ENCODE measurements at places on chromosomes 1 and 21.

DNA sequence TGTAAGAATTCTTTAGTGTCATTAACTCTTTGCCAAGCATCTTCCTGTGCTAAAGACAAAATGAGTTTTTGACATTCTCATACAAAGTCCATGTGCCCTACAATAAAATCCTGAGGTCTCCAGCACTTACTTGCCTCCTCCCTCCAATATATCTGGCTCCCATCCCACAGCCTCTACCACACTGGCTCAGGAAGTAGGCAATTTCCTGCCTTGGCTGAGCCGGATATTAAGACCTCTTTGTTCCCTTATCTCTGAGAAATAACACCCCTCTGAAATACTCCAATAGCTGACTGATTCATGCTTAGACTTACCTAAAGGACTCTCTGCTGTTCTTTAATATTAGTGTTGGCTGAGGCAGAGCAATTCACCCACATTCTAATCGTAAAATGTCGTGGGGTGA, 37.6 kb upstream of the GORAB start:
- no peak for DNase-seq

GRCh38 chr1:204769997-204770396, 84.5 kb upstream of the LRRN2 start:
- no peak for DNase-seq

DNA sequence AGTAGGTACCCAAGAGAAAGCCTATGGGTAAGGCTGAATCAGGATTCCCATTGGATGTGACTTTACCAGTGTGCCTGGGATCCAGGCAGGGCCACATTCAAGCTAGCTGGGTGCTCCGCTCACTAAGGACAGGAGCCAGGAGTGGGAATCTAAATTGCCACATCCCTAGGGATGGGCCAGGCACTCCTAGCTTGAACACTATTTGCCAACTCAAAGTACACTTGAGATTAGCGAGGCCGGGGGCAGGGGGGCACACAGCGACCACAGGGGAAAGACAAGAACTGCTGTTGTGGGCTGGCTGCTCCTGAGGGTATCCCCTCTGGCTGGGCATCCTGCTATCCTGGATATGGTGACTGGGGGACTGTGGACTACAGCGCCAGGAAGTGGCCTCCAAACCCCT, 4.3 kb downstream of the SLC45A3 start:
- no peak for DNase-seq

DNA sequence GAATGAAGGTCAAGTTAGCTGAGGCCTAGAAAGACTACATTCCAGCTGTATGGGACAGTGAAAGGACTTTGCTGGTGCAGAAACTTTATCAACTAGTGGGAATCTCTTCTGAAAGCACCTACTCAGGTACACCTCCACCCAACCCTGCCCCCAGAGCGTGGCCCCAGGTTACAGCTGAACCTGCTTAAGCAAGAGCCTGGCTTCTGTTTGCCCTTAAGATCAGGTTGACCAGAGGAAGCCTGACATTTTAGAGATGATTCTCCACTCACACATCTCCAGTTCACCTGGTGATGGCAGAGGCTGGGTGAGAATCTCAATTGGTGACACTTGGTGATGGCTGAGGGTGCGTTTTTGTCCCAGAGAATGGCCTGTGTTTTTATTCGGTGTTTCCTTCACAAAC, 24.0 kb downstream of the ELAPOR1 start:
- DNase-seq, result no peak

DNA sequence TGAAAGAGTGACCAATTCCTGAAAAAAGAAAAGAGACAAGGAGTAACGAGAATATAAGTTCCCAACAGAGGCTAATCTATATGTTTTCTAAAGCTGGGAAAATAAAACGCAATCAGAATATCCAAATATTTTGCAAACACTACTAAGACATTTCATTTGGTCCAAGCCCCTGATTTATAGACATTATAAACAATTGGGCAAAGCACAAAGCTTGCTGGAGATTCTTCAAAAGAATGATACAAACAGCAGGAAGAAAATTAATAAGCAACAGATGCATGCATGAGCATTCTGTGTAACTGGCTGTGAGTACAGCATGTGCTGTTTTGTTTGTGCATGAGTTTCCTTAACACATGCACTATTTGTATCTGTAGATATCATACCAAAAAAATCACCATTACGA, 552.9 kb downstream of the LTN1 start:
- DNase-seq, result no peak

DNA sequence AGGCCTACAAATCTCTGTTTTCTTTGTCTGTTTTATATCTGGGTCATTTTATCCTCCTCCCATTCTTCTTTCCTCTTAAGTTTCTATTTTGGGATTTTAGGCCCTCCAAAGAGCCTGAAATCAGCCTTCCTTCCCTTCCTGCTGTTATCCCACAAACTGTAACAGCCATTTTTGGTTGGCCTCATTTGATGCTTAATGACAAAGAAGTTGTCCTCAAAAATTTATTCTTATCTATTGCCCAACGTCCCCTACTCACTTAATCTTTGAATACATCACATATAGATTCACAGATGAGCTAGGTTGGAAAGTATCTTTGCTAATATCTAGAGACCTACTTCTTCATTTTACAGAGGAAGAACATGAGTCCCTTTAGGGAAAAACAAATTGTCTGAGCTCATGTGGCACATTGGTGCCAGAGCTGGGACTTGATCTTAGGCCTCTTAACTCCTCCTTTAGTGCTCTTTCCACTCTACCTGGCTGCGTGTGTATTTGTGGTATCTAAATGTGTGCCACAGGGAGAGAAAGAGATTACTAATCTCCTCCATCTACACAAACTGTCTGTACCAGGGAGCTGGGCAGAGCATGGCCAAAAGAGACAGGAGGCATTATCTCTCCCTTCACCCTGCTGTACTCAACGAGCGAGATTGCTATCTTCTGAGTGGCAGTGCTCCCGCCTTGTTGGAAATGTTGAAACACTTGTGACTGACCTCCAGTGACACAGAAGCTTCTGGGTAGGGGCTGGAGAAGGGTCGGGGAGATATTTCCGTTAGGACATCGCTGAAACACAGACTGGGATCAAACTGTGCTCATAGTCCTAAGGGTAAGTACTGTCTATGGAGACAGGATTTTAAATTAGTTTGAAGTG, 30.1 kb downstream of the RHEX start:
- DNase-seq, result no peak

All from NCI-H2171 (cell line).